ENCODE measurements at places on chromosomes 1 and 21. TPM values are rescaled to one million over a fixed set of nuclear protein-coding genes. Genes with fewer than 3 reads are reported as not detected.
A peak's percentile ranks its signal among the peaks of the same experiment; 100 is the strongest.

DNA sequence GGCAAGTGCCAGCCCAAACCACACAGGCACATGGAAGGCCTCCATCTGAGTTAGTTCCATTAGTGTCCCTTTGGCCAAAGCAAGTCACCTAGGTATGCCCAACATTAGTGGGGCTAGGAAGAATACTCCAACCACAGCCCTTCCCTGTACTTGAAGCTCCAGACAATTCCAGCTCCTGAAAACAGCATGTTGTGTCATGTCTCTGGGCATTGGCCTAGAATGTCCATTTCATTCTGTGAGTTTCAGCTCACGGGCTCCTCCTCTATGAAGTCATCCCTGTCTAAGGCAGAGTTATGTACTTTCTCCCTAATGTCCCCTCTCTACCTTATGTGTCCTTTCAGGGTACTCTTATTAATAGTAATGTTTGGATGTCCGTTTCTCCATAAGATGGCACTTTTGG, 96.5 kb upstream of the SPATA6 start:
- H3K4me1 ChIP-seq, result no peaks in the 10 kb centered on the region
- no peak overlapping the region for H3K27ac ChIP-seq
- H3K27me3 ChIP-seq, result no peaks in the 10 kb centered on the region
- no peaks in the 10 kb centered on the region for H3K36me3 ChIP-seq
- H3K4me3 ChIP-seq, result no peak overlapping the region

DNA sequence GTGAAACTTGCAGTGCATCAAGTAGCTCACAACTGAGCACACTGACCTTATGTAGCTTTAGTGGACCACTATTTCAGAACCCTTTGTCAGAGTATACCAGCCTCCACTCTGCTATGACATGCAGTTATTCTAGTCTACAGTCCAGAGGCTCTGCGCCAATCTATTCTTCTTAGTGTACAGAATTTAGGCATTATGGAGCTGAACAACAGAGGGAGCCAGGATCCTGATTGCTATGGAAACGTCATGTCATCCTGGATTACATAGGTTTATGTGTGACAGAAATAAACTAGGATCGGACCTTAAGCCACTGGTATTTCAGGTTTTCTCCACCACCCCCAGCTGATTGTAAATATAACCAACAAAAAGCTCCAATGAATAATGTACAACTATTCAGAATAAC, 48.1 kb upstream of the EEIG2 start:
- no peak overlapping the region for H3K27ac ChIP-seq
- DNase-seq, result no peak
- no peaks in the 10 kb centered on the region for H3K36me3 ChIP-seq
- H3K4me3 ChIP-seq, result no peak overlapping the region
- no peaks in the 10 kb centered on the region for H3K27me3 ChIP-seq

GRCh38 chr1:235766794-235767285, 99.9 kb downstream of the LYST start:
- H3K4me1 ChIP-seq, result no peaks in the 10 kb centered on the region
- no peak for DNase-seq
- H3K4me3 ChIP-seq, result no peak overlapping the region
- no peaks in the 10 kb centered on the region for H3K27me3 ChIP-seq
- H3K36me3 ChIP-seq, result peaks cover 4% of the 10 kb centered on the region

DNA sequence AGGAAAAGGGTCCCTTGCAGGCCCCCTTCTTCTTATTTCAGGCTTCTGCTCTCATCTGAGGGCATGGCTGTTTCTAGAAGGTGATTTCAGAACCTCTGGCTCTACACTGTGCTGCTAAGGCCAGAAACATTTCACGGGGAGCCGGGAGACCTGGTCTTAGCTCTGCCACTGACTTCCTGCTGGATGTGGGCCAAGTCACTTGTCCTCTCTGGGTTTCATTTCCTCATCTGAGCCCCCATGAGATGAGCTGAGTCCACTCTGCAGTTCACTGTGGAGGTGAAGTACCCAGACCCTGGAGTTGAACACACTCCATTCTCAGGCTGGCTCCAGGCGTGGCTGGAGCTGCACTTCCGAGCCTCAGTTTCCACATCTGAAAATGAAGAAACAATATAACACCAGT, 2.1 kb downstream of the PADI1 start:
- no peaks in the 10 kb centered on the region for H3K27me3 ChIP-seq
- H3K36me3 ChIP-seq, result no peaks in the 10 kb centered on the region
- peaks cover 2% of the 10 kb centered on the region for H3K4me1 ChIP-seq
- DNase-seq, result peak; percentile 38
- H3K4me3 ChIP-seq, result no peak overlapping the region
- H3K27ac ChIP-seq, result no peak overlapping the region

GRCh38 chr1:43524804-43525203, 5.9 kb upstream of the PTPRF start:
- no peaks in the 10 kb centered on the region for H3K4me1 ChIP-seq
- H3K27me3 ChIP-seq, result no peaks in the 10 kb centered on the region
- DNase-seq, result no peak
- H3K27ac ChIP-seq, result no peak overlapping the region

The C1QB gene
- total RNA-seq, result 702 TPM

The LRRC53 gene
- not detected for total RNA-seq

The DNAI4 gene
- total RNA-seq, result 24.8 TPM

GRCh38 chr1:229623838-229624237, 2.1 kb downstream of the TAF5L start:
- H3K4me3 ChIP-seq, result no peak overlapping the region
- no peak overlapping the region for H3K27ac ChIP-seq
- DNase-seq, result no peak
- no peaks in the 10 kb centered on the region for H3K4me1 ChIP-seq
- H3K36me3 ChIP-seq, result no peaks in the 10 kb centered on the region

GRCh38 chr21:42616446-42616845, 37.0 kb upstream of the PDE9A start:
- DNase-seq, result no peak
- no peaks in the 10 kb centered on the region for H3K36me3 ChIP-seq
- no peak overlapping the region for H3K4me3 ChIP-seq
- peaks cover 4% of the 10 kb centered on the region for H3K4me1 ChIP-seq
- H3K27me3 ChIP-seq, result no peaks in the 10 kb centered on the region

GRCh38 chr1:85479491-85479890, 14.5 kb upstream of the DDAH1 start:
- H3K4me3 ChIP-seq, result no peak overlapping the region
- no peaks in the 10 kb centered on the region for H3K4me1 ChIP-seq
- H3K36me3 ChIP-seq, result no peaks in the 10 kb centered on the region

The PRDM16 gene
- total RNA-seq, result 36.5 TPM

The TMCO2 gene
- not detected for total RNA-seq

DNA sequence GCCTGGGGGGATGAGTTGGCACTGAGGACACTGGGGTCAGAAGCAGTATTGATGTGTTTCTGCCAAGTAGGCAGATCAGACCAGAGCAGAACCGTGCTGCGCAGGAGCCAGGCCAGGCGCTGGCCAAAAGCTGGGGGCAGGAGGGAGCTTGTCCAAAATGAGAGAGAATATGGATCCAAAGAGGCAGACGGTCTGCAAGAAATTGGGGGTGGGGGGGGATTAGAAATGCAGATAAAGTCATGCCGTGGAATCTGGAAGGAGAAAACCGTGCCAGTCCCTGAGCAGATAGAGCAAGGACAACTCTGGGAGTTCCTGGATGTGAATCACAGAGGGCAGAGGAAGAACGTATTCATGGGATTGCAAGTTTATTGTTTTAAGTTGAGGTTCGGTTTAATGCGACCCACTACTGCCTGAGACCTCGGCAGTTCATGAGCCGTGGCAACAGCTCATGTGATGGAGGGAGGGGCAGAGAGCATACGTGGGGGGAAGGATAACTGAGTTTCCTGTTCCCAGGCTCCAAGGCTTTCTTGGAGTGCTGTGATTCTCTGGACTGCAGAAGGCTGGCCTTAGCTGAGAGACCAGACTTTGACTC, 224.0 kb downstream of the FGGY start:
- no peak overlapping the region for H3K27ac ChIP-seq
- H3K27me3 ChIP-seq, result no peaks in the 10 kb centered on the region
- H3K36me3 ChIP-seq, result no peaks in the 10 kb centered on the region

- no peak overlapping the region for H3K4me3 ChIP-seq
- no peak for DNase-seq
Observed at GRCh38 chr1:28421744-28422143, 52.2 kb downstream of the PHACTR4 start.

DNA sequence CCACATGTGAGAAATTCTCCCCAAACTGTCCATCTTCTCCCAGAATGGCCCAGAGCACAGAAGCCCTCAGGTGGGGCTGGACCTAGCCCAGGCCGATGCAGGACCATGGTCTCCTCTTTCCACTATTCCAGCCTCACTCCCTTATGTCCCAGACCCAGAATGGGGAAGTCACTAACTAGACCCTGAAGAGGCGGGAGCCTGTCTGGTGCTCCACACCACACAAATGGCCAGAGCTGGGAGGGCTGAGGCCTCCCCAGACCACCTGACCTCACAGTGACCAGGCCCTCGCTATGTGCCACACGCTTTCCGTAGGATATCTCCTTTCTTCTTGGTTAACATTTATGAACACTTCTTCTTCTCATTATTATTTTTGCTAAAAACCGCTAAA, 54.9 kb upstream of the EDN2 start:
- no peaks in the 10 kb centered on the region for H3K36me3 ChIP-seq
- H3K27ac ChIP-seq, result no peak overlapping the region
- peaks cover 23% of the 10 kb centered on the region for H3K4me1 ChIP-seq
- no peaks in the 10 kb centered on the region for H3K27me3 ChIP-seq

The C1orf146 gene
- not detected for total RNA-seq

The DMRTA2 gene
- not detected for total RNA-seq

- no peak overlapping the region for H3K4me3 ChIP-seq
- no peak for DNase-seq
- no peaks in the 10 kb centered on the region for H3K27me3 ChIP-seq
- no peak overlapping the region for H3K27ac ChIP-seq
- no peaks in the 10 kb centered on the region for H3K36me3 ChIP-seq
Observed at GRCh38 chr1:25871704-25872494, 3.6 kb downstream of the PAQR7 start.

GRCh38 chr1:27652111-27652864, 17.3 kb upstream of the FGR start:
- no peak for DNase-seq
- no peaks in the 10 kb centered on the region for H3K27me3 ChIP-seq
- H3K27ac ChIP-seq, result no peak overlapping the region
- H3K4me1 ChIP-seq, result peaks cover 14% of the 10 kb centered on the region
- no peak overlapping the region for H3K4me3 ChIP-seq
- H3K36me3 ChIP-seq, result no peaks in the 10 kb centered on the region

- peaks cover 19% of the 10 kb centered on the region for H3K27me3 ChIP-seq
- no peaks in the 10 kb centered on the region for H3K36me3 ChIP-seq
- H3K4me1 ChIP-seq, result peaks cover 2% of the 10 kb centered on the region
Observed at GRCh38 chr1:118978914-118979701, 9.0 kb downstream of the TBX15 start.

The UBE2U gene
- not detected for total RNA-seq

The KRTAP10-9 gene
- total RNA-seq, result not detected

GRCh38 chr1:53733447-53733931, 5.5 kb downstream of the GLIS1 start:
- no peaks in the 10 kb centered on the region for H3K4me1 ChIP-seq
- H3K27ac ChIP-seq, result no peak overlapping the region
- no peak for DNase-seq
- H3K27me3 ChIP-seq, result peaks cover 4% of the 10 kb centered on the region

The RHBG gene
- 0.18 TPM for total RNA-seq

GRCh38 chr1:178973652-178974101, 52.0 kb upstream of the FAM20B start:
- H3K27ac ChIP-seq, result no peak overlapping the region
- DNase-seq, result peak; percentile 28
- no peaks in the 10 kb centered on the region for H3K36me3 ChIP-seq
- H3K4me3 ChIP-seq, result no peak overlapping the region
- no peaks in the 10 kb centered on the region for H3K27me3 ChIP-seq

The TEDDM1 gene
- not detected for total RNA-seq

The AJAP1 gene
- 0.77 TPM for total RNA-seq

DNA sequence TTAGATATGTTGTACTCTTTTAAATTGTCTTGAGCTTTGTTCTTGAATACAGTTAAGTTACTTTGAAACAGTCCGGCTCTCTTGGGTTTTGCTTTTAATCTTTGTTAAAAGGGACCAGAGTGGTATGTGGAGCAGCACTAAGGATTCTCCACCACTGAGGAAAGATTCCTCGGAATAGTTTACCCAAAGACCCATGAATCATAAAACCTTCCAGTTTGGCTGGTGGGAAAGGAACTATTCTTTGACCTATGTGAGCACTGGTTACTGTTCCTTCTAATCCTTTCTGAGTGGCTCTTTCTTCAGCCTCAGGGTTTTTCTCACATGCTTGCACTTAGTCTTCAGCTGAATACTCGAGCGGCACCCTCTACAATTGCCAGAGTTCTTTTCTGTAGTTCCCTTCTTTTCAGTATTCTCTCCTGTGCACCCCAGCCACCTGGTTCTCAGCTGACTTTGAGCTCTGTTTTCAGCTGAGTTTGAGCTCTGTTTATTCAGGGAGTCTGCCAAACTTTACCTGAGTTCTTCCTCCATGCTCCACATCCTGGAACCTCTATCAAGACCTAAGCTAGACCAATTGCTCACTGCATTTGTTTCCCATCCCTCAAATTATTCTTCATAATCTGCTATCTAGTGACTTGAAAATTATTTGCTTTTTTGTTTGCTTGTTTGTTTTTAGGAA, 253.8 kb upstream of the PLXNA2 start:
- peaks cover 7% of the 10 kb centered on the region for H3K4me1 ChIP-seq
- H3K27me3 ChIP-seq, result no peaks in the 10 kb centered on the region
- H3K27ac ChIP-seq, result no peak overlapping the region
- H3K4me3 ChIP-seq, result no peak overlapping the region
- H3K36me3 ChIP-seq, result no peaks in the 10 kb centered on the region
- DNase-seq, result peak; percentile 8

The MATN1 gene
- 0.57 TPM for total RNA-seq

The INSRR gene
- total RNA-seq, result not detected

GRCh38 chr21:35565204-35565611, 495.1 kb downstream of the SETD4 start:
- no peak overlapping the region for H3K4me3 ChIP-seq
- peak; percentile 24 for DNase-seq
- H3K36me3 ChIP-seq, result no peaks in the 10 kb centered on the region
- no peaks in the 10 kb centered on the region for H3K27me3 ChIP-seq
- H3K4me1 ChIP-seq, result no peaks in the 10 kb centered on the region
- peak overlapping the region; percentile 14 for H3K27ac ChIP-seq

The KLHDC7A gene
- total RNA-seq, result 4.9 TPM

DNA sequence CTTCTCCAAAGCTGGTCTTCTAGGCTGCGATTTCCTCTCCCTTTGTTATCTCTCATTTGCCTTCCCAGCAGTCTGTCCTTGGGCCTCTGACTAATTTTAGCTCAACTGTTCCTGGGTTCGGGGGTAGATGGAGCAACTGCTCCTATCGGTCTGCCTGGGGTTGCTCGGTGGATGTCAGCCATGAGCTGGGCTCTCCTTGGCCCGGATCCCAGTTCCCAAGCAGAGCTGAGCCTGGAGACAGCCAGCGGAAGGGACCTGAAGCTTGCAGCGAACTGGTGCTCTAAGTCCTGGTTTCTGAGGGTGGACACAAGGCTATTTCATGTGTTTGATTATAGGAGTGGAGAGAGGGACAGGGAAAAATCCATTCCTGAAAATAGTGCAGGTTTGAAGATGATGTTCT, 423.0 kb downstream of the RPS6KC1 start:
- H3K27ac ChIP-seq, result no peak overlapping the region
- no peaks in the 10 kb centered on the region for H3K4me1 ChIP-seq
- no peak overlapping the region for H3K4me3 ChIP-seq

The SAMSN1 gene
- 20.1 TPM for total RNA-seq

GRCh38 chr1:37305841-37306240, 168.5 kb upstream of the ZC3H12A start:
- no peak for DNase-seq
- no peak overlapping the region for H3K27ac ChIP-seq
- H3K27me3 ChIP-seq, result peaks cover 15% of the 10 kb centered on the region
- H3K4me3 ChIP-seq, result no peak overlapping the region
- no peaks in the 10 kb centered on the region for H3K36me3 ChIP-seq
- no peaks in the 10 kb centered on the region for H3K4me1 ChIP-seq

Measured in lung (tissue), 17 donors.